ENCODE measurements at places on chromosomes 12 and 14.

DNA sequence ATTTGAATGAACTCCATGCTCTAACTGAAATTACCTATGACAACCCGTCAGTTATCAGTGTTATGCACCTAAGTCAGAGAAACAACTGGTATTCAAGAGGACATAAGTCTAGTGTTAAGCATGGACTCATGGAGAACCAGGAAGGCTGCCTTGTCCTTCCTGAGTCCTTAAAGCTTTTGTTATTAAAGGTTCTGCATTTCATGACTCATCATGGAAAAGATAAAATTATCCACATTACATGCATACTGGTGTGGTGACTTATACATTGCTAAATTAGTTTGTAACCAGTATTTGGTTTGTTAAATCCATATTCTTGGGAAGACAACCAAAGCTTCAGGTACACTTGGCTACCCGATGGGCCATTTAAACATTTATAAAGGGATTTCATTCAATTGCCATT lies 6.5 kb upstream of the OR4E1 start:
- DNase-seq, result no peak

- no peak for DNase-seq
These were observed 1.7 kb downstream of the OLR1 start for GRCh38 chr12:10170216-10170615.

DNA sequence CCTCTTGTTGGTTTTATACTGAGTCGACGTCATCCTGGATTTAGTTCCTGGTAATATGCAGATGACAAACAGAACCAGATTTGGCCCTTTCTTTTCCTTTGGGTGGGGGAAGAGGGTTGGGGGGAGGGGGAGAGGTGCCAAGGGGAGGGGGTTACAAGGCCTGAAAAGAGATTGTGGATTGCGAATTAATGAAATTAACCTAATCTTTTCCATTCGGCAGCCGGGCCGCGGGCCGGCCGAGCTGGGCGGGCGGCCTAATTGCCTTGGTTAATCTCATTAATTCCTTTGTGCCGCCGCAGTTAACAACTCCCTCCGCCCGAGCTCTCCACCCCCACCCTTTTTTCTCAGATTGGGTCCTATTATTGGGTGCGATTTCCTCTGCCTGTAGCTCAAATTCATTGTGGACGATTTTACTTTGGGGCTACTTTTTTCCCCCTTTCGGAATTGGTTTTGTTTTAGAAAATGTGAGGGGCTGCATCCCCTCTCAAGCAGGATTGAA lies 387 bp upstream of the GSC start:
- no peak for DNase-seq

DNA sequence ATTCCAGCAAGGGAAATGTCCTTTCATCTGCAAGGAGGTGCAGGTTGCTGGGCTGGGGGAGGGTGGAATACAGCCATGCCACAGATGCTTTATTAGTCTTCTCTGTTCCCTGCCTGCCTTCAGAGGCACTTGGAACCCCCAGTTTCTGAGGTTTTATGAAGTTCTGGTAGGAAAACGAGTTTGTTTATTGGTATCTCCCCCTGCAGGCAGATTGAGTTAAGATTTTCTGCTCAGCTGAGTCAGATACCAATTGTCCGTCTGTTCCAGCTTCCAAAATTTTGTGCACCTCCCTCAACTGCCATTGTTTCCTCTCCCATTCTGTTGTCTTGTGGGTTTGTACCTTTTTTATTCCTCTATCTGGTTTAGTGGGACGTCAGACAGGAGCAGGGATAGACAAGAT lies 155.6 kb downstream of the ETV6 start:
- DNase-seq, result no peak

- peak; percentile 68 for DNase-seq
These were observed 10.6 kb downstream of the DDX54 start for GRCh38 chr12:113174461-113175384.

DNA sequence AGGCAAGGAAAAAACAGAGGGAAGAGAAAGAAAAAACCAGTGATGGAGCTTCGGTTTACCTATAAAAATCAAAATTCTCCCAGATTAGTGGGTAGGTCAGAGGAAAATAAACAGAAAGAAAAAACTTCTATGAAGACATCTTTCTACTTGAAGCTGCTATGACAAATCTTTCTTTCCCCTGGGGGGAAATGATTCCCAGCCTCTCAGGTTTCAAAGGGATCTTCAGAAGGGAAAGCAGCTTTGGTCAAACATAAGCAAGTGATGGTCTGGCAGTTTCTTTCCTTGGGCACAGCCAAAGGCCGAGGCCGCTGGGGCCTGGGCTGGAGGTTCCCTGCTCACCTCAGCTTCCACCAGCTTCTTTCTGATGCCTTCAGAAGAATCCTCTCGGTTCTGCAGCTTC lies 104.5 kb downstream of the PRKAB1 start:
- DNase-seq, result no peak

DNA sequence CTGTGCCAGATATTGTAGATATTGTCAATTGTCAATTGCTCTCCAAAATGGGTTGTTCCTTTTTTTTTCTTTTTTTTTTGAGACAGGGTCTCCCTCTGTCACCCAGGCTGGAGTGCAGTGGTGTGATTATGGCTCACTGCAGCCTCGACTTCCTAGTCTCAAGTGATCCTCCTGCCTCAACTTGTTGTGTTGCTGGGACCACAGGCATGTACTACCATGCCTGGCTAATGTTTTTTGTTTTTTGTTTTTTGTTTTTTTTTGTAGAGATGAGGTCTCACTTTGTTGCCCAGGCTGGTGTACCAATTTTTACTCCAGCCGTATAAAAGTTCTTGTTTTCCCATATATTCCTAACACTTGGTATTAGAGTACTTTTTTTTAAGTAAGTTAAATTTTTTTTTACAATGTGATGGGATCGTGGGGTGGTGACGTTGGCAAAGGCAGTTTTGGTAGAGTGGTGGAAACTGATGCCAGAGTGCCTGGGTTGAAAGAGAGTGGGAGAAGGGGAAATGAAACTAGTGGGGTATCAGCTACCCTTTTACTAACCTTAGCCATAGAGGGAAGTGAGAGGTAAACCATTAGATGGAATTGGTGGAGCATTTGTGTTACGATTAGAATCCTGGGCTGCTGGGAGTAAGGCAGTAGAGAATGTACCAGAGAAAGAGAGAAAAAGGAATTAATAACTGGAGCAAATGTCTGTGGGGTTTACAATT lies 33.0 kb upstream of the CFAP54 start:
- no peak for DNase-seq

DNA sequence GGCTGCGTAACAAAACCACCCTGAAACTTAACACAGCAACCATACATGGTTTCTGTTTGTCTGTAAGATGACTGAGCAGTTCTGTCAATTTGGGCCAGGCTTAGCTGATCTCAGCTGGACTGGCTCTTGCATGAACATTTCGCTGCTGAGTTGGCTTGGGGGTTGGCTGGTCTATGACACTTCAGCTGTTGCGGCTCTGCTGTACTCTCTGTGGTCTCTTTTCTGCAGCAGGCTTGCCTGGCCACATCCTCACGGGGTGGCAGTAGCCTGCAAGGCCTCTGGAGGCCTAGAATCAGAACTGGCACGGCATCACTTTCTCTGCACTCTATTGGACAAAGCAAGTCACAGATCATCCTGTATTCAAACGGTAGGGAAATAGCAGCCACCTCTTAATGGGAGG lies 216.2 kb downstream of the BCL11B start:
- DNase-seq, result peak; percentile 49

- DNase-seq, result no peak
These were observed 73.8 kb downstream of the TRAFD1 start for GRCh38 chr12:112199136-112199535.

DNA sequence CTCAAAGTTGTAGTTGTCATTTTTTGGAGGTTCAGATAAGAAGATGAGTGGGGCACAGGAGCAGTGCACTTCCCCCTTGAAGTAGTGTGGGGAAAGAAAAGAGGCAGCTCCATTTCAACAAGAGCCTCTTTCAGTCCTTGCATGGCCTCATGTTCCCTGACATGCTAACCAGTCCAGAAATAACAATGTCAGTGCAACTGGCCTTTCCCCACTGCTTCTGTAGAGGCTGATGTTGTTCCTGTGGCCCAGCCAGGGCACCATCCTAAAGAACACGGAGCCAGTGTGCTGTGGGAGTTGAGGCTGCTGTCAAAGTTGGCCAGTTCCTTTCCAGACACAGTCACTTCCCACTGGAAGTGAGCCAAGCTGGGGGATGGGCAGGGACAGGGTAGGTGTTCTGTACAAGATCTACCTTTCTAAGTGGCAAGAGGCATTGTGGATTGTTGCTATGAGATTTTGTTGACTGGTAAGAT lies 77.7 kb upstream of the SLC38A2 start:
- DNase-seq, result no peak

- DNase-seq, result no peak
These were observed 8.6 kb downstream of the ARHGAP9 start for GRCh38 chr12:57470970-57471656.

DNA sequence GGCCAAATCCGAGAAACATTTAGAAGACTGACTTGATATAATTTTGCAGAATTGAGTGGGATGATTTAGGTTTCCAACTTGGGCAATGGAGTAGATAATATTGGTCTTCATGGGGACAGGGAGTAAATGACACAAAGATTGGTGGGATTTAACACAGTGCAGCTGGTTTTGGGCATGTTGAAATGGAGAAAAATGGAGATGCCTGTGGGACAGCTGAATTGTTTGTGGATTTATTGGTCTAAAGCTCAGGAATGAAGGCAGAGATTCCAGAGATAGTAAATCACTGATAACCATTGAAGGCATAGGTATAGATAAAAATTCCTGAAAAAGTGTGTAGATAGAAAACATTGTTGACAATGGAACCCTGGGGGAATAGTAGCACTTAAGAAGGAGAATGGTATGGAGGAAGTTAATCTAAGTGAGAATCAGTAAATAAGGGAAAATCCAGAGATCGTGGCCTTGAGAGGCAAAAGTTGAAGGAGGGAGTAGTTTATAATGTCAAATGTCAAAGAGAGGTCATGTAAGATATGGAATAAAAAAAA lies 120.9 kb upstream of the ATP2B1 start:
- no peak for DNase-seq

- no peak for DNase-seq
These were observed 49.7 kb upstream of the ARHGAP5 start for GRCh38 chr14:32027255-32027939.

- no peak for DNase-seq
These were observed 6.3 kb downstream of the COPS7A start for GRCh38 chr12:6730169-6730568.

DNA sequence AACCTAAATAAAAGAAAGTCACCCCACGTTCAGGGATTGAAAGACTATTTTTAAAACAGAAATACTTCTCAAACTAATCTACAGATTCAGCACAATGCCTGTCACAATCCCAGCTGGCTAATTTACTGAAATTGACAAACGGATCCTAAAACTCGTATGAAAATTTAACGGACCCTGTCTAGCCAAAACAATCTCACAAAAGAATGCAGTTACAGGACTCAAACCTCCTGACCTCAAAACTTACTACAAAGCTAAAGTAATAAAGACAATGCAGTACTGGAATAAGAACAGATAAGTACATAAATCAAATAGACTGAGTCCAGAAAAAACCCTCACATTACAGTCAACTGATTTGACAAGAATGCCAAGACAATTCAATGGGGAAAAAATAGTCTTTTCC lies 48.8 kb downstream of the IPO8 start:
- no peak for DNase-seq

DNA sequence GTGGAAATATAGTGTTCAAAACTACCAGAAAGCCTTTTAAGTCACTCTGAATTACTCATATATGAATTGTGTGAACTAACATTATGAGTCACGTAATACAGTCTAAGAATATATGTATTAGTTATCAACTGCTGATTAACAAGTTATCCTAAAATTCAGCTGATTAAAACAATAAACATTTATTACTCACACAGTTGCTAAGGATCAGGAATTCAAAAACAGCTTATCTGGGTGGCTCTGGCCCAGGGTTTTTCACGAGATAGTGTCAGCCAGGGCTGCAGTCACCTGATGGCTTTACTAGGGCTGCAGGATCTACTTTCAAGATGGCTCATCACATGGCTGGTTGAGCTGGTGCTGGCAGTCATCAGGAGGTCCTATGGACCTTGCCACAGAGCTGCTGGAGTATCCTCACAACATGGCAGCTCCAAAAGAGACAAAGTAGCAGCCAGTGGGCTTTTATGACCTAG lies 36.5 kb downstream of the CORO1C start:
- DNase-seq, result no peak

DNA sequence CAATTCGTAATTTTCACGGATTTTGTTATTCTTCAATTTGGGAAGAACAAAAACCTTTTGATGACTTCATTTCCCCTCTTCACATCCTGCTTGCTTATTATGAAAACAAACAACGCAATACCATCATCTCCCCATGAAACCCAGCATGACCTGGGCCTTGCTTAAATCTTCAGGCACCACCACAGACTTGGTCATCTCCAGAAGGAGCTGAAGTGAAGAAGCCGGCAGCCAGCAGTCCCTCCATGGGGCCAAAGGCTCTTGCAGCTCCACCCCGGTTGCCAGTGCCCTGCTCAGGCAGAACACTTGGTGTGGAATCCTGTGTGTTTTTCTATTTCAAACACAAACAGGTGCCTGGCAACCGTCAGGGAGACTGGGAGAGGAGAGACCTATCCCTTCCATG lies 982.9 kb upstream of the TMEM132C start:
- no peak for DNase-seq

DNA sequence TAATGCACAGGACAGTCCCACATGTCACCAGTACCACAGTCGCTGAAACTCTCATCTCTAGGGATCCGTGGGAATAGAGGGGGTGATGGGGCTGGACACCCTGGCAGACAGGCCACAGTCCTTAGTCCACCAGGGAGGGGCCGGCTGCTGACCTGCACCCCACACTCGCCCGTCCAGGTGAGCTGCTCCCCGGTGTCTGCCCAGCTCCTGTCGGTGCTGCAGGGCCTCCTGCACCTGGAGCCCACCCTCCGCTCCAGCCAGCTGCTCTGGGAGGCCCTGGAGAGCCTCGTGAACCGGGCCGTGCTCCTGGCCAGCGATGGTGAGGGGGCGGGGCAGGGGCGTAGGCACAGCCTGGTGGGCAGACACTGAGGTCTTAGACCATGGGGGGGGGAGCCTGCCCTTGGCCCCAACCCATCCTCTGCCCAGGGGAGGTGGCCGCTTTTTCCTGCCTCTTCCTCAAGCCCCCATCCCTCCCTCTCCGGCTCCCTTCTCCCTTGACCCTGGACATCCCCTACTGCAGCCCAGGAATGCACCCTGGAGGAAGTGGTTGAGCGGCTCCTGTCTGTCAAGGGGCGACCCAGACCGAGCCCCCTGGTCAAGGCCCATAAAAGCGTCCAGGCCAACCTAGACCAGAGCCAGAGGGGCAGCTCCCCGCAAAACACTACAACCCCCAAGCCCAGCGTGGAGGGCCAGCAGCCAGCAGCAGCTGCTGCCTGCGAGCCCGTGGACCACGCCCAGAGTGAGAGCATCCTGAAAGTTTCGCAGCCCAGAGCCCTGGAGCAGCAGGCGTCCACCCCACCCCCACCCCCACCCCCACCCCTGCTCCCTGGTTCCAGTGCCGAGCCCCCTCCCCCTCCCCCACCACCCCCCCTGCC lies 17.1 kb upstream of the ADSS1 start:
- DNase-seq, result no peak

DNA sequence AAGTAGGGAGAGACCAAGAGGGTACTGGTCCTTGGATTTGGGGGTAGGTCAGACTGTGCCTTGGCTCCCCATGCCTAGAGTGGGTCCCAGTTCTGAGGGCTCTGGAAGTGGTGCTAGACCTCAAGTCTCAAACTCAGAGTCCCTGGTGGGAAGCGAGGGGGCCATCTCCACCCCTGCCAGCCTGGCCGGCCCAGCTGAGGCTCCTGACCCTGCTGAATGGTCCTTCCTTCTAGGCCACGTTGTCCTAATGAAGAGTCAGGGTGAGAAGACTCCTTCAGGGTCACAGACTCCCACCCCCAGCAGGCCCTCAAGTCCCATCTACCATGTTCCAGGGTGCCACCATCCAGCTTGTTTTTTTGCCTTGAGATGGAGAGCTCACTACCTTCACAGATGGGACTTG lies 12.9 kb downstream of the SERPINA6 start:
- DNase-seq, result no peak

All from CD4-positive, alpha-beta memory T cell (primary cell).